Activated CD8-positive, alpha-beta T cell treated with anti-CD3 and anti-CD28 coated beads, Interleukin-2, amount 10 ng/mL, durations not matched to agents 7 days and 5 days (primary cell): ENCODE measurements at places on chromosomes 5 and 9.

DNA sequence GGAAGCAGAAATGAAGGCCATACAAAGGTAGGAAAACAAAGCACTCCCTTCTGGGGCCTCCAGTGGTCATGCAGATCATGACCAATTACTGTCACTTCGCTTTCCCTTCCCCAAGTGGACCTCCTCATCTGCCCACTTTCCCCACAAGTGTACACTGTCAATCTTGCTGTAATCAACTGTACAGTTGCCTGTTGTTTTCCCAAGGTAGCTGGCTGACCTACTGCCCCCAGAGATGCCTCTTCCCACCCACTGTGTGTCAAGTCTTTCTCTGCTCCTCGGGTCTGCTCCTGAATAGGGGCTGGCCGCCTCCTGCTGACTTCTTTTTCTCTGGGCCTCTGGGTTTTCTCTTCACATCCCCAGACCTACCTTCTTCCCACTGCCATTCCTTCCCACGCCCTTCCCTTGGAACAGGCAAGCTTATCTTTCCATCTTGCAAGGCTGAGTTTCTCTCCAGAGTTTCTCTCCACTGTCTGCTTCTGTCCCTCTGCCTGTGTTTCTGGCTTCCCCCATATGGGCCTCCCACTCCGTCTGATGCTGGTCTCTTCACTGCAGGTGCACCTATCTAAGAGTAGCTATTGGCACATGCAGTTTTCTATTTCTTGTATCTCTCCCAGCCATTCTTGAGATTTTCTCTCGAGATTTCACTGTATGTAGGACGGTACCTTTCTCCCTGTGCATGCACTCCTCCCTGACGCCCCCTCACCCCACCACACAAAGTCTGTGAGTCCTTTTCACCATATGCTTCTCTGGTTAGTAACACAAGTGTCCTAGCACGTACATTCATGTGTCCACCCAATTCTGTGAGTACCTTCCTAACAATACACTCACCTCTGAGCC, 2.4 kb downstream of the ELL2 start:
- no peak for DNase-seq

DNA sequence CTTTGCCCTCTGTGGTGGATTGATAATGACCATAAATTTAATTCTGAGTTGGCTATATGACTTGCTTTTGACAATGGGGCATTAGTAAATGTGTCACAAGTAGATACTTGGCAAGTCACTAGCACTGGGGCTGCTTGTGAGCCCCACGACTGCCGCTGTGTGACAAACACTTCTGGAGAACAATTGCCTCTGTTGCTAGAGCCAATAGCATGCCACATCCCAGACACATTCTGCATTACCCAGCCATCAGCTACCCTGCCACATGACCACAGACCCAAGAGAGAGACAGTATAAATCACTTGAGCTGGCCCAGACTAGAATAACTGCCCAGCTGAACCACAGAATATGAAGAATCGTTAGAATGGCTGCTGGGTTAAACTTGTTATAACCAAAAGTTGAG, 753.2 kb upstream of the DMAC1 start:
- DNase-seq: no peak

GRCh38 chr9:70679845-70680244, 265.4 kb upstream of the KLF9 start:
- DNase-seq: no peak

- DNase-seq: peak; percentile 37
Observed at GRCh38 chr5:180291234-180291940, 496 bp downstream of the MAPK9 start.

DNA sequence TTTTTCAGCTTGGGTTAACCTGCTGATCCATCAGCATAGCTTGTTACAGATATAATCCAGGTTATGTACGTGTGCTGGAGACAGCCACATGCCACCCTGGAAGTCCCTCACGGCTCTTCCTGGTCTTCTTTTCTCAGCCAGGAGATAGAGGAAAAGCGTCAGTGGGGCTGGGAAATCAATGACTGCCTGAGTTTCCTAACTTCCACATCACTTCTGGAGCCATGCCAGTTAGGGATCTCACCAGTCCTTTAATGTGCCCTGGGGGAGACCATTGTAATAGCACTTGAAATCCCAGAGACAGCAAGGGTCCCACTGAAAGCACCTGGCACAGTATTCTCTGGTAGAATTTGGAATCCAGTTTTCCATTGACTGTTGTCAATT, 29.2 kb downstream of the ANXA2R start:
- no peak for DNase-seq

- no peak for DNase-seq
Observed at GRCh38 chr5:44646016-44646415, 162.7 kb upstream of the MRPS30 start.

DNA sequence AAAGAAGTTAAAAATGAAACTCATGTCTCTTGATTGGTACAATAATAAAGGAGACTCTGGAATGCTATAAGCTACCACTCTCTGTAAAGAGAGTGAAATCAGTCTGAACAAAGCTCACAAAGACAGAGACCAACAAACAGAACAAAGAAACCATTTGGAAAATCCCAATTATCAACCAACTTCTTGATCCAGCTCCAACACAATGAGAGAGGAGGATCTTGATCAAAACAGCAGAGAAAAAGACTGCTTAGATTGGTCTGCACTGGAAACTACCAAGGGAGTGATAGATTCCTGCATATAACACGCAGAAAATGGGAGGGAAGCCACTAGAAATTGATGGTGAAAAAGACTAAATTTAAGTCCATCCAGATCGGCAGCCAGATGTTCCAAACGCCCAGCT, 23.1 kb upstream of the RNF38 start:
- DNase-seq: no peak

DNA sequence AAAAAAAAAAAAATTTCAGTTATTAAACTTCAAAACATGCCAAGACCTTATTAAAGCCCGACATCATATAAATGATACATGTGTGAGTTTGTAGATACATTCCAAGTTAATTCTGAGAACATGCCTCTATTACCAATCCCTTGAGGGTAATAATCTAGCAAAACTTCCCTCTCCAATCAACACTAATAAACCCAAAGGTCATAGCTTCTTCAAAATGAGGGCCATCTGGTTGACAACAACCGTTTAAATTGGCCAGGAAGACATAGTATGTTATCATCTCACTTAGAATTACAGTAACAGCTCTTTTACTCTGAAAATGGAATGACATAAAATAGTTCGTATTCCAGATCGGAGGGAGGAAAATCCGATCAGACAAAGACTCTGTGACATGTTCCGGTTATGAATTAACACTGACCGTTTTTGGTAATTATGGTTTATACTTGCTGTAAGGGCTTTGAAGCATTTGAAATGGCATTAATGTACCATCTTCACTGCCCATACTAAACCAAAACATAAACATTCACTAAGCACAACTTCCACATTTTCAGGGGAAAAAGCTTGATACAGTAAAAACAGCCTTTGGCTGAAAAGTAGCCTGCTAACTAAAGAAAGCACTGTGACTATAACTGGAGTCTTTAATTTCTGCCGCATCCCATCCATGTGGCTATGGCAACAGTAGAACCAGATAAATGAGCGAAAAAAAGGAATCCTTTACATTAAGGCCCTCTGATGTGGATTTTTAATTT, 50.3 kb downstream of the ANKH start:
- no peak for DNase-seq

GRCh38 chr5:143453720-143454119, 50.2 kb upstream of the NR3C1 start:
- no peak for DNase-seq

- no peak for DNase-seq
Observed at GRCh38 chr5:108715408-108715807, 32.3 kb upstream of the FER start.

DNA sequence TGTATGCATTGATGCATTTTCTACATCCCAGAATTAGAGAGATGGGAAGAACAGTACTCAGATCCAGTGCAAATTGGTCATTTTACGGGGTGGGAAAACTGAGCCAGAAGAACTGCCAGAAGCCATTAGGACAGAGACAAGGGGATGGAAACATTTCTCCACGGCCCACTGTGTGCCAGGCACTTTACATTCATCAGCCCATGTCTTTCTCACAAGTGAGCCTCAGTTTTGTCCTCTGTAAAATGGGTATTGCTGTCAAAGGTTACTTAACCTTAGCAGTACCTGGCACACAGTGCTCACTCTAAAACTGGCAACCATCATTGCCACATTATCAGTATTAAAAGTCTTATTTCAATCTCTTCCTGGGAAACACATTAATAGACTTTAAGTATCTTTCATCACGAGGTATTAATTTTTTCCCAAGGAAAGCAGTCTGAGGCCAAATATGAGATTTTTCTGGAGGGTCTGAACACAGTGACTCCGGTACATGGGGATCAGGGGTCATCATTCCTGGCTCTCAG, 5.2 kb downstream of the DUSP1 start:
- no peak for DNase-seq

GRCh38 chr9:28781481-28781880, 1208.2 kb upstream of the C9orf72 start:
- no peak for DNase-seq

DNA sequence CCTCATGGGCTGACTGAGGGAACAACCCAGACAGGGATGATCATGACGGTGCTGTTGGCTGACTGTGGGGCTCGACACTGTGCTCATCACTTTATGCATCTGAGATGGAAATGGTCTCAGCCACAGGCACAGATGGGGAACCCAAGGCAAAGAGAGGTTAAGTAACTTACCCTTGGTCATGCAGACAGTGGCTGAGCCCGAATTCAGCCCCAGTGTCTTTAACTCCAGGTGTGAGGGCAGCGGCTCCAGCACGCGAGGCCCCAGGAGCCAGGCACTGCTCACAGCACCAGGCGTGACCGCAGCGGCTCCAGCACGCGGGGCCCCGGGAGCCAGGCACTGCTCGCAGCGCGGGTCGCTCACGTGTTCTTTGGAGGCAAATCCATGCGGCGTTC, 45.3 kb upstream of the FCN1 start:
- DNase-seq: no peak

- DNase-seq: no peak
Observed at GRCh38 chr5:122420537-122421236, 108.7 kb downstream of the SNCAIP start.

- no peak for DNase-seq
Observed at GRCh38 chr5:38538161-38538560, 18.3 kb downstream of the LIFR start.

DNA sequence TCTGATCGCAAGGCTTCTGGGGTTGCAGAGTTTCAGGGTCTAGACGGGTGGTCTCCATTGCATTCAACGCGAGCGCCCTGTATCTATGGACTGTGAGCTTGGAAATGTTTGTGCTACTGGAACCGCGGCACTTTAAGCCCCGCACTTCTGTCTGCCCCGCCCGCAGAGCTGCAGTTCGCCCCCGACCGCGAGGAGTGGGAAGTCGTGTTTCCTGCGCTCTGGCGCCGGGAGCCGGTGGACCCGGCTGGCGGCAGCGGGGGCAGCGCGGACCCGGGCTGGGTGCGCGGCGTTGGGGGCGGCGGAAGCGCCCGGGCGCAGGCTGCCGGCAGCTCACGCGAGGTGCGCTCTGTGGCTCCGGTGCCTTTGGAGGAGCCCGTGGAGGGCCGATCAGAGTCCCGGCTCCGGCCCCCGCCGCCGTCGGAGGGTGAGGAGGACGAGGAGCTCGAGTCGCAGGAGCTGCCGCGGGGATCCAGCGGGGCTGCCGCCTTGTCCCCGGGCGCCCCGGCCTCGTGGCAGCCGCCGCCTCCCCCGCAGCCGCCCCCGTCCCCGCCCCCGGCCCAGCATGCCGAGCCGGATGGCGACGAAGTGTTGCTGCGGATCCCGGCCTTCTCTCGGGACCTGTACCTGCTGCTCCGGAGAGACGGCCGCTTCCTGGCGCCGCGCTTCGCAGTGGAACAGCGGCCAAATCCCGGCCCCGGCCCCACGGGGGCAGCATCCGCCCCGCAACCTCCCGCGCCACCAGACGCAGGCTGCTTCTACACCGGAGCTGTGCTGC, 1.0 kb downstream of the ADAMTS19 start:
- peak; percentile 26 for DNase-seq

- DNase-seq: no peak
Observed at GRCh38 chr5:5288201-5288600, 134.3 kb upstream of the ICE1 start.

- no peak for DNase-seq
Observed at GRCh38 chr9:107704774-107705173, 215.2 kb upstream of the KLF4 start.

- DNase-seq: no peak
Observed at GRCh38 chr9:34580358-34580757, 9.2 kb downstream of the CNTFR start.

- DNase-seq: no peak
Observed at GRCh38 chr5:96121364-96121763, 159.7 kb upstream of the ELL2 start.

DNA sequence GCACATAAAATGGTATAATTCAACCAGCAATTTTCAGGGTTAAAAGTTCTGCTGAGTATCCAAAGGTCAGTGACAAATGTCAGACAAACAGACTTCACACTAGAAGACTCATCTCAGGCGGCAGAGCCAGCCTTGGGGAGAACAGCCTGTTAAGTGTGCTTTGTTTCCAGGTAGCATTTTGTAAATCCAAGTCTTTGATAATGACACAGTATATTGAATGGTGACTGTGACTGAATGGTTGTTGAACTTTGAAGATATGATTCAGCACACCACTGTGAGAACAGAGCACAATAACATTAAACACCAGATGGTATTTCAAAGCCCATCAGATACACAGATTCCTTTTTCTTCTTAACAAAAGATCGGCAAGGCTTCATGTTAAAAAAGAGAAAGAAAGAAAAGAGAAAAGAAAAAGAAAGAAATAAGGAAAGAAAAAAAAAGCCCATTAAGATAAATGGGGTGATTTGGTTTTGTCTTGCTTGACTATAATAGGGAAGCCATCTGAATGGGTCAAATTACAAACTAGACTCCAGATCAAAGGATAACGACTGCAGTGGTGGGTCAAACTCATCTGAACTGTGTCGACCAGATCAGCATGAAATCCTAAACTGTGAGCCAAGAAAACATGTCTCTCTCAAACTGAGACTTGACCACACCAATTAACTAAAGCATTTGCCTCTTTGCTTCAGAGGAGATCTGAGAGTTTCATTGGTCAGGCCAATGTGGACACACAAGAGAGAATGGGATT, 313.0 kb upstream of the ZNF608 start:
- DNase-seq: no peak

DNA sequence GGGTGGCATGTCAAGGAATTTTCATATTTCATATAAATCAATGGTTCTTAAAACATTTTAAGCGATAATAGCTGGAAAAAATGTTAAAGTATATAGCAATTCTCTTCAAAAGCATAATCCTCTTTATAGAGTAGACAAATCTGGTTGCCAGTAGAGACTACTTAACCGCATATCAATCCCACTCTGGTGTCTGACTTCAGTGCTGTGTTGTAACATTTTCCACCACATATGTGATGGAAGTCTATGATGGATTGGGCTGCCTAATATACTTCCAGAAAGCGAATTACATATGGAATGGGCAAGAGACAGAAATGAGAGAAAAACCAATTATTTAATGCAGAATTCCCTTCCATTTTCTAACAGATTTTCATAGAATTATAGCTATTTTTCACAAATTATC, 54.3 kb downstream of the FBN2 start:
- DNase-seq: no peak
